ENCODE measurements at places on chromosomes 4 and X.

GRCh38 chr4:16222957-16223527 lies 3.2 kb downstream of the TAPT1 start:
- no peak for DNase-seq

GRCh38 chrX:10265775-10266174 lies 109.0 kb downstream of the CLCN4 start:
- DNase-seq, result no peak

- no peak for DNase-seq
Measured at GRCh38 chrX:139158256-139158655, 372.3 kb upstream of the F9 start.

DNA sequence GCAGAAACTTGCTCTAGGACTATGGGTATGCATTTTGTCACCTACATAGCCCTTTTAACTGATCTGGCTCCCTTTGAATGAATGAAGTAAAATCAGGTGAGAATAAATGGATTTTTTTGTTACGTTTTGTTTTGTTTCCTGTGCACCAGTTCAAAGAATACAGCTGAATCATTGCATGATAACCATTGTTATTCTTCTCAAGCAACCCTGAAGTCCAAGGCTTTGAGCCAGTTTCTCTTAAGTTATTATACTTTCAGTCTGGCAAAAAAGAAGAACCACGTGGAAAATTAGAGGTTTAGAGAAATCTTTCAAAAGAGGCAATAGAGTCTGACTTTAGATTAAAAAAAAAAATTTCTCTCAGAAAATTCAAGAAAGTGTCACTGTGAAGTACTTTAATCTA lies 398.6 kb upstream of the TECRL start:
- no peak for DNase-seq

DNA sequence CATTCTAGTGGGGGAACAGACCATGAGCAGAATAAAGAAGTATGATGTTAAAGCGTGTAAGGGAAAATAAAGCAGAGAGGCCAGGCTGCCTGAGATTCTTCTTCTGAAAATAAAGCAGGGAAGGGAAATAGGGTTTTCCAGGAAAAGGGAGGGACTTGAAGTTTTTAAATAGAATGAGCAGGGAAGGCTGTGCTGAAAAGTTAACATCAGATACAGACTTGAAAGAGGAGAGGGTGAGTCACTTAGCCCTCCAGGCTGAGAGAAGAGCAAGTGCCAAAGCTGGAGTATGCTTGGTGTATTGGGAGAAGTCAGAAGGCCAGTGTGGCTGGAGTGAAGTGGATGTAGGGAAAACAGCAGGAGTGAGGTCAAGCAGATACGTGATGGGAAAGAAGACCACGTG lies 10.0 kb upstream of the PLK4 start:
- no peak for DNase-seq

GRCh38 chr4:162659716-162660115 lies 495.9 kb upstream of the FSTL5 start:
- no peak for DNase-seq

DNA sequence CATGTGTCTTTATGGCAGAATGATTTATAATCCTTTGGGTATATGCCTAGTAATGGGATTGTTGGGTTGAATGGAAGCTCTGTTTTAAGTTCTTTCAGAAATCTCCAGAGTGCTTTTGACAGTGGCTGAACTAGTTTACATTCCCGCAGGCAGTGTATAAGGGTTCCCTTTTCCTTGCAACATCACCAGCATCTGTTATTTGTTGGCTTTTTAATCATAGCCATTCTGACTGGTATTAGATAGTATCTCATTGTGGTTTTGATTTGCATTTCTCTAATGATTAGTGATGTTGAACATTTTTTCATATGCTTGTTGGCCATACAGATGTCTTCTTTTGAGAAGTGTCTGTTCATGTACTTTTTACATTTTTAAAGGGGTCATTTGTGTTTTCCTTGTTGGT lies 129.8 kb downstream of the TBCK start:
- DNase-seq, result no peak

DNA sequence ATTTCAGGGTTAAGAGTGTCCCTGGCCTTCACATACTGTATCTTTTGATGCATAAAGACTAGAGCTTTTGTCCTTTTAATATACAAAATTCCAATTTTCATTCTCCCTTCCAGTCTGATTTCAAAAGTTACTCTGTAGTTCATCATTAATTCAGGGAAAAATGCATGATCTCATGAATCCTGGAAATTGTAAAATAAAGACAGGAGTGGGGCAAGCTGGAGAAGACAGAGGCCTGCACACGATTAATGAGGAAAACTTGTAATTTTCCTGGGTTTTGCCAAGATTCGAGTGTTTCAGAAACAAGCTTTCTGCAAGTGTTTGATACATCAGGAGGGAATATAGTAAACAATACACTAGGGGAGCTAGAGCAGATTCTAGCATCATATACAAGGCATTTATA lies 947.9 kb downstream of the FAT4 start:
- no peak for DNase-seq

- DNase-seq, result no peak
Measured at GRCh38 chr4:25347473-25347872, 29.6 kb upstream of the ANAPC4 start.

GRCh38 chr4:118953276-118953675 lies 64.6 kb downstream of the SYNPO2 start:
- DNase-seq, result no peak

DNA sequence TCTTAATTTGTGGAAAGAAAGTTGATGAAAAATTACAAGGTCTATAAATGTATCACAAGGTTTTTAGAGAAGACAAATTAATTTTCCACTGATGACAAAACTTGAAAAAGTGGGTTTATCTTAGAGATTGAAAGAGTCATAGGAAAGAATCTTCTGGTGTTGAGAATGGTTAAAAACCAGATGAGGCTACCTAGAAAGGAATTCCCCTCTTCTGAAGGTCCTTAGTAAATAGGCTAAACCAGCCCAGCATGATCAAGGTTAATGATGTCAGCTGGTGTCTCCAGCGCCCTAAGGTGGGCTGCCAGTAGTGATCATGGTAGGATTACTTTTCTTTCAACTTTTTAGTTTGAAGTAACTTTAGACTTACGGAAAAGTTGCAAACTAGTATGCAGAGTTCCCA lies 71.8 kb upstream of the PGRMC2 start:
- DNase-seq, result no peak

DNA sequence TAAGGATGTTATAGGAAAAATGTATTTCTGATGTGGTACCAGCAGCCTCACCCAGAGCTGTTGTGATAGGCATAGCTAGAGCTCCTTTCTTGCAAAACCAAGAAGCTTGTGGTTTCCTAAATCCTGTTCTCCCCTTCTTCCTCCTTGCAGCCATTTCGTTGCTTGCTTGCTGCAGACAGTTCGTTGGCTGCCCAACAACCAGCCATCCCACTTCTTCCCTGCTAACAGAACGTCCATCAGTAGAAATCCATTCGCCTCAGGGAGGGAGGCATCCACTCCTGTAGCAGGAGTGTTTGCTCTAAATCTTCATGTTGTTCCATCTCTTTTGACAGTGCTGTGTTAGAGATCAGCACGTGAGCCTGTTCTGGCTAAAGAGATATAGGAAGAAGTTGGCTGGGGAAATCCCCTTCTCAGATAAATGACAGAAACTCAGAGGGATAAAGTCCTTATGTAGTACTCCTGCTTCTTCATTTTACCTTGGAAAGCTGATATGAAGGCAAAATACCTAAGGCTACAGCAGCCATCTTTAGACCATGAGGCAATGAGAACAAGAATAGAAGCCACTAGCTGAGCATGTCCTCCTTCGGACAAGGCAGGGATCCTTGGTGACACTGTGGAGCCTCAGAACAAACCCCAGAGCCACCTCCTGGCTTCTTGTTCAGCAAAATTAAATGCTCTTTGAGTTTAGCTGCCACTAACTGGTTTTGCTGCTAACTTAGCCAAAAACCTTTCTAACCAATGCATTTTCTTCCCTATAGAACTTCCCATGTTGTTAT lies 68.4 kb upstream of the RELL1 start:
- DNase-seq, result no peak

DNA sequence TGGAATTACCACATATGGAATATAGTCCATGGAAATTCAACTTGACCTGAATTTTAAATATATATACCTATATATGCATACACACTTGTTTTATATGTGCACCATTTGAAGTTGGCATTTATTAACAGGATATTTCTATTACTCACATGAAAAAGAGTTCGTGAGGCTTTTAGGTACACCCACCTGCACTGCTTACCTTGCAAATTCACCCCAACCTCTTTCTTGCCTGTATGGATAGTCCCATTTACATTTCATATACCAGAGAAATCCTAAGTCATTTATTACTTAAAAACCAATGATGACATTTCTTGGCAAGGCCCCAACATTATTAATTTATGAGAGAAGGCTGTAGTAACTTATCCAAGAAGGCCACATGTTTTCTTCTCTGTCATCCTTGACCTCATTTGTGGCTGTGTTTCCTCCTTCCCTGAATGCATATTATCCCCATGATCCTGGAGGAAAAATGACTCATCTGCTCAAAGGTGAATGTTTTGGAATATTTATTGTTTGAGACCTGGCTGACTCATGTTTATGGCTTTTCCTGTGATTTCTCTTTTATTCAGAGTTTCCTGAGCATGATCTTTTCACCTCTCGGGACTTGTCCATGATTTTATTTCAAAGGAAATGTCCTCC lies 62.2 kb upstream of the FAM241A start:
- no peak for DNase-seq

DNA sequence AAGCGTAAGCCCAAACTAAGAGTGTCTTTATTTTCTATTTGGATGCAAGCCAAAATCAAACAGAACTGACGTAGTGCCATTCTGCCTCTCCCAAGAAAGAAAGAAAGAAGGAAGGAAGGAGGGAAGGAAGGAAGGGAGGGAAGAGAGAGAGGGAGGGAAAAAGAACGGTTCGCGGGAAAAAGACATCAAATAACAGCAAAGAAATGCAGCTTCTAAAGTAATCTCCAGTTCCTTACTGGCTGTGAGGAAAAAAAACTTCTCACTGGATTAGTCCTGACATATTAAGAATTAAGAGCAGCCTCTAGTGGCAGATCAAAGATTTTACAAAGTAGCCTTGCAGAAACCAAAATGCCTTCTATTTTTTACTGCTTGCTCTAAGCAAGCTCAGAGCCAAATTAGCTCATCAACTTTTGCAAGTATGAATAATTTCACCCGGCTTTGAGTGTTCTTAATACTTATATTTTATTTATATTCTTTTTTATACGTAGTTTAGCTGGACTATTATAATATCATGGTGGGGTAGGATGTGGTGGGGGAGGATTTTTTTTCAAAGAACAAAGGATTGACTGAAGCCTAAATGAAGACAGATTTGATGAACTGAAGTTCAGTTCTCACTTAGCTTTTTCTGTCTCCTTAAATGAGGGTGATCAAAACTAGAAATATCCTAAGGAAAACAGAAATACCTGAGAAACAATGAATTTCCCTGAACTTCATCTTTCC lies 36.6 kb downstream of the PITX2 start:
- no peak for DNase-seq

DNA sequence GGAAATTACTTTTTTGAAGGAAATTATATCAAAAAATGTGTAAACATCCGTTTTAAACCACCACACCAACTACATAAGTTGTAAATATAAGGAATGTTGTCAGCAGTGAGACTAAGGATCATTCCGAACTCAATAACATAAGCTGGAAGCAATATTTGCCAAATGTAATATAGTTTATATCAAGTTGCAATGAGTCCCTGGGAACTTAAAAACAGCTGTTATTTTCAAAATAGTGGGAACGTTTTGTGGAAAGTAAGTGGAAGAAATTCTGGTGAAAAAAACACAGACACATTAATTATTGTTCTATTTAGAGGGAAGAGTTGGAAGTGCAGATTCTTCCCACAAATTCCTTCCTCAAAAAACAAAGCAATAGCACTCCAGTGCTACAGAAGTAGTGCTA lies 444.3 kb downstream of the NAP1L3 start:
- DNase-seq, result no peak

DNA sequence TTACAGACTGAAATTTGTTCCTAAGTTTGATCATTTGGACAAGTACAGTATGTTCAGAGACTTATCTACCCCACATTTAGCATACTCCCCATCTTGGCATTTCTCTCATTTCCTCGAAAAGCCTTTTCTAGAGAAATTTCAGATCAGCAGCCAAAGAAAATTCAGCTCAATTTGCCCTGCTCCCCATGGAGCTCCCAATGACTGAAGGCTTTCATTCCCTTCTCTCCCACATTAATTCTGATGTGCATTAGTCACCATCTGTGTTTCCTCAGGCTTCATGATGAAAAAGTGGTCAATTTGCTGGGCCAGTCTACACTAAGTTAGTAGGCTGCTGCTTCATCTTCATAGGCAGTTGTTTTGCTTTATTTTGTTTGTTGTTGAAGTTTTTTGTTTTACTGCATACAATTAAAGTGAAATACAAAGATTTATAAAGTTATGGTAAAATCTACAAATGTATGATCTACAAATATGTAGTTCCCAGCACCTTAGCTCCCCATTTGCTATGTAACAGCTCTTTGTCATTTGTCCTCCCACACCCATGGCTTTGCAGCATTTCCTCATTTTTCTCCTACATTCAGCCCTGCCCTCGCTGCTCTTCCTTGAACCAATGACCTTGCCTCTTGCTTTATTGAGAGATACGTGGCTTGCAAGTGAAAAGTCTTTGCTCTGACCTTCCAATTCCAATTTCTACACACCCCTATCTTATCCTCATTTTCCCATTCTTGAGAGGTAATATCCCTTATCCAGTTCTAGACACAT lies 193.9 kb downstream of the ANAPC10 start:
- no peak for DNase-seq

GRCh38 chr4:25807102-25807728 lies 55.6 kb downstream of the SEL1L3 start:
- no peak for DNase-seq

DNA sequence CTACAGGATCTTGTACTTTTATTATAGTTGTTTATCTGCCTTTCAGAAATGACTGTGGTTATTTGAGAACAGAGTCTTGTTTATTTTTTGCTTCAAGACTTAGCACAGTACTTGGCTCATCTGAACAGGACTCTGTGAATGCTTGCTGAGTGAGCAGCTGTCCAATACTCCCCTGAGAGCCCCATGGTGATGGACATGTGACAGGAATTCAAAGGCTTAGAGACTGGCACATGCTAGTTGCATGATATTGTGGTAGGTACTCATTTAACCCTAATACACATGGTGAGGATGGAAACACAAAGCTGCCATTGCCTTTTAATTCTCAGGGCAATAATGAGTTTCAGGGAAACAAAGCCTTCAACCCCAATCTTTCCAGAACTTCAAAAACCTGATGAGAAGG lies 97.3 kb downstream of the GEMIN8 start:
- no peak for DNase-seq

DNA sequence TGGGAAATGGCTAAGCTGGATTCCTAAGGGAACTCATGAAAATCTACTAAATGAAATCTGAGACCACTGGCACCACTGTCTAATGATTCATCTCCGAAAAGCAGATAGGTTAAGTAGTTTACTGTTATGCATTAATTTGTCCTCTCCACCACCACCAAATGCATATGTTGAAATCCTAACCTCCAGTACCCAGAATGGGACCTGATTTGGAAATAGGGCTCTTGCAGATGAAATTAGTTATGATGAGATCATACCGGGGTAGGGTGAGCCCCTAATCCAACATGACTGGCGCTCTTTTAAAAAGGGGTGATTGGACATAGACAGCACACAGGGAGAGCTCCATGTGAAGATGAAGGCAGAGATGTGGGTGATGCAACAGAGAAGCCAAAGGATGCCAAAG lies 124.9 kb upstream of the GUCY1A1 start:
- DNase-seq, result no peak

GRCh38 chr4:24564488-24564887 lies 19.9 kb downstream of the DHX15 start:
- no peak for DNase-seq
